Kidney (tissue), 22 donors: ENCODE measurements at places on chromosomes 11 and 22. TPM values are rescaled to one million over a fixed set of nuclear protein-coding genes. Genes with fewer than 3 reads are reported as not detected.

DNA sequence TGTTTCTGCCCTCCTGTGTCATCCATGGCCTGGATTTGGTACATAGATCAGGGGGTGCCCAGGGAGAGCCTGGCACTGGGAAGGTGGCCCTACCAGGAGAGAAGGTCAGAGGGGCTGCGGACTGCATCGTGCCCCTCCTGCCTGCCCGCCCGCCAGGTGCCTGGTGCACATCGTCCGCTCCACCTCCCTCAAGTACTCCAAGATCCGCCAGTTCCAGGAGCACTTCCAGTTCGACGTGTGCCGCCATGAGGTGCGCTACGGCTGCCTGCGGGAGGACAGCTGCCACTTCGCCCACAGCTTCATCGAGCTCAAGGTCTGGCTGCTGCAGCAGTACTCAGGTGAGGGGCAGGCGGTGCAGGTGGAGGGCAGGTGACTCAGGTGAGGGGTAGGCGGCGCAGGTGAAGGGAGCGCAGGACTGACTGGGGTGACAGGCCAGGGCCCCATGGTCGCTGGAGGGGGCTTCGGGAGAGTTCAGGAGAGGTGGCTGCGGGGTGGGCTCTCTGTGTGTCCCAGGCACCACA is 32.7 kb upstream of the TEF start:
- peaks cover 26% of the 10 kb centered on the region for H3K4me1 ChIP-seq
- H3K27ac ChIP-seq = no peak overlapping the region
- H3K27me3 ChIP-seq = no peaks in the 10 kb centered on the region
- H3K4me3 ChIP-seq = no peak overlapping the region

GRCh38 chr11:78922859-78923625 is 348.4 kb upstream of the NARS2 start:
- no peaks in the 10 kb centered on the region for H3K36me3 ChIP-seq
- no peak for DNase-seq
- H3K27me3 ChIP-seq = no peaks in the 10 kb centered on the region
- no peaks in the 10 kb centered on the region for H3K4me1 ChIP-seq
- no peak overlapping the region for H3K4me3 ChIP-seq
- no peak overlapping the region for H3K27ac ChIP-seq

DNA sequence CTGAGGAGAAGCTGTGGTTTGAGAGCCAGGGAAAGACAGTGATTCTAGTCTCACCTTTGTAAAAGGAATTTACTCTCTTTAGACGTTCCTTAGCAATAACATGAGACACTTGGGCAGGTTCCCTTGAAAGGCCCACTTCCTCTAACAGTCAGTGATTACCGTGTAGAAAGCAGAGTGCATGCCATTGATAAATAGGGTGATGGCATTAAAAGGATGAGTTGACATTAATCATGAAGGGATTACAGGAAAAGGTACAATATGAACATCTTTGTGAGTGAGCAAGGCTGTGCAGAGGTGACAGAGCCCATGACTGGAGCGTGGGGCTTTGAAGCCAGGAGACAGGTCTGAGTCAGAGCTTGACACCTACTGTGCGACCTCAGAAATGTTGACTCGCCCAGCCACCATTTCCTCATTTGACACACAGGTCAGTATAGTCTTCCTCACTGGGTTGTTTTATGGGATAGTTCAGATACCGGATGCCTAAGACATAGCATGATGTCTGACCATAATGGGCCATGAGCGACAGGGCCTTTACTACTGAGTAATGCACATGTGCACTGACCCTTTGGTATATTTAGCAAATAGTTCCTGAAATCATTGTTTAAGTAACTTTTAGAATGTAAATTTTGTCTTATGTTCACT is 341.7 kb upstream of the MTNR1B start:
- H3K4me1 ChIP-seq = no peaks in the 10 kb centered on the region
- H3K36me3 ChIP-seq = no peaks in the 10 kb centered on the region
- no peak overlapping the region for H3K4me3 ChIP-seq

GRCh38 chr11:45096636-45097035 is 49.8 kb upstream of the PRDM11 start:
- no peak overlapping the region for H3K4me3 ChIP-seq
- H3K4me1 ChIP-seq = no peaks in the 10 kb centered on the region
- no peaks in the 10 kb centered on the region for H3K27me3 ChIP-seq
- no peak overlapping the region for H3K27ac ChIP-seq

GRCh38 chr11:88064097-88064705 is 111.0 kb downstream of the RAB38 start:
- H3K27ac ChIP-seq = no peak overlapping the region
- DNase-seq = no peak
- no peaks in the 10 kb centered on the region for H3K27me3 ChIP-seq

GRCh38 chr11:83054904-83055380 is 16.8 kb downstream of the RAB30 start:
- DNase-seq = no peak
- no peaks in the 10 kb centered on the region for H3K27me3 ChIP-seq
- no peak overlapping the region for H3K4me3 ChIP-seq
- H3K27ac ChIP-seq = no peak overlapping the region
- no peaks in the 10 kb centered on the region for H3K4me1 ChIP-seq

GRCh38 chr22:44755956-44756361 is 3.6 kb downstream of the ARHGAP8 start:
- no peaks in the 10 kb centered on the region for H3K36me3 ChIP-seq
- H3K27ac ChIP-seq = peak overlapping the region; percentile 91
- H3K27me3 ChIP-seq = no peaks in the 10 kb centered on the region
- peak; percentile 89 for DNase-seq
- peaks cover 2% of the 10 kb centered on the region for H3K4me1 ChIP-seq
- H3K4me3 ChIP-seq = no peak overlapping the region

The PRG3 gene
- not detected for total RNA-seq

DNA sequence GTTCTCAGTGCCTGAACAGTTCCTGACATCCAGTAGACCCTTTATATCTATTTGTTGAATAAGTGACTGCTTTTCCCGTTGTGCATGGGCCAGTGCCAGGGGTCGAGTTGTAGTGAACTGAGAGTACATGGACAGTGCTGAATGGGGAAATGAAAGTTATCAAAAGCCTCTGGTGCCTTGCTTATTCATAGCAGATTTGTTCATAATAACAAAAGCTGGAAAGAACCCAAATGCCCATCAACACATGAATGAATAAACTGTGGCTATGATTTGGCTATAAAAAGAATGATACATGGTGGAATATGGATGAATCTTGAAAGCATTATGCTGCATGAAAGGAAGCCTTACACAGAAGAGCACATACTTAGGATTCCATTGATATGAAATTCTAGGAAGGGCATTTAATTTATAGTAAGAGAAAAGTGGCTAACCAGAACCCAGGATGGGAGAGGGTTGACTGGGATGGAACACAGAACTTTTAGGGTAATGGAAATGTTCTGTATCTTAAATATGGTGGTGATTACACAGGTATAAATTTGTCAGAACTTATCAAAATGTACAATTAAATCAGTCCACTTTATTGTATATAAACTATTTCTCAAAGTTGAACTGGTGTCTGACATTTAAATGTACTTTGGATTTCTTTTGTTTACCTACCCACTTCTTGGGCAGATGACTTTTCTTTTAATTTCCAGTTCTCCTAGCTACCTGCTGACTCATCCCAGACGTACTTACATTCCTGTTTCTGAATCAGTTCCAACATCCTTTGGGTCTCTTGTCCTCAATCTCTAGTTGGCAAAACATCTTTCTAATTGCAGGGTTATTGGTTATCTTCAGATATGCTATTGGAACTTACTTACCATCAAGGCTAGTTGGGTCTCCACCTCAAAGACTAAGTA is 42.8 kb downstream of the PACS1 start:
- H3K4me1 ChIP-seq = no peaks in the 10 kb centered on the region
- no peak overlapping the region for H3K4me3 ChIP-seq
- peak overlapping the region; percentile 26 for H3K27ac ChIP-seq

GRCh38 chr11:18804199-18804999 is 12.8 kb upstream of the PTPN5 start:
- no peaks in the 10 kb centered on the region for H3K36me3 ChIP-seq
- no peak overlapping the region for H3K4me3 ChIP-seq
- no peaks in the 10 kb centered on the region for H3K27me3 ChIP-seq
- no peak overlapping the region for H3K27ac ChIP-seq
- DNase-seq = no peak

DNA sequence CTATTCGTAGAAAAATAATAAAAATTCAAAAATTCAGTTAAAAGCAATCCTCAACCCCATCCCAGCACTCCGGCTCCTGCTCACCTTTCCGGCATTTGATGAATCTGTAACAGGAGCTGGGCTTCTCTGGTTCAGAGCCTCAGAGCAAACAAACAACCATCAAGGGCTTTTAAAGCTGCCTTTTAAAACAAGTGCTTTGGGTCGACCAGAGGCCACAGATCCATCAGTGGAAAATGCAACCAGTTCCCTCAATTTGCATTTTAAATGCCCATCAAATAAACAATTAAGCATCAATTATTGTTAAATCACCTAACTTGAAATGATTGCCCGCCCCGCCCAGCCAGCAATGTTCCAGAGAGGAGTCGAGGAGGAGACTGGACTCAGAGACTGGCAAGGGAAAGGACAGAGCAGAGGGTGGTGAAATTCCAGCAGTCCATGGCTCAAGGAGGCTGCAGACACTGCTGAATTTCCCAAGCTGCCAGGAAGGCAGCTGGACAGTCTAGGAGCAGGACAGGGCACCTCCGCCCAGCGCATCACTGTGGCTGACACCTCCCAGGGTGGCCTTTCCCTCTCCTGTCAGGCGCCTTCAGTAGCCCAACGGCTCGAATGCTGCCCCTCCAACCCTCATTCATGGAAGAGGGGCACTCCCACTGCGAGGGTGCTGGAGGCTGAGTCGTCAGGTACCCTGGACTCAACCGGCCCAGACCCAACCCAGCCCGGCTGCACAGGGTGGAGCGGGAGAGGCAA is 7.5 kb downstream of the FXYD6 start:
- no peak overlapping the region for H3K27ac ChIP-seq
- H3K36me3 ChIP-seq = no peaks in the 10 kb centered on the region
- no peaks in the 10 kb centered on the region for H3K27me3 ChIP-seq

DNA sequence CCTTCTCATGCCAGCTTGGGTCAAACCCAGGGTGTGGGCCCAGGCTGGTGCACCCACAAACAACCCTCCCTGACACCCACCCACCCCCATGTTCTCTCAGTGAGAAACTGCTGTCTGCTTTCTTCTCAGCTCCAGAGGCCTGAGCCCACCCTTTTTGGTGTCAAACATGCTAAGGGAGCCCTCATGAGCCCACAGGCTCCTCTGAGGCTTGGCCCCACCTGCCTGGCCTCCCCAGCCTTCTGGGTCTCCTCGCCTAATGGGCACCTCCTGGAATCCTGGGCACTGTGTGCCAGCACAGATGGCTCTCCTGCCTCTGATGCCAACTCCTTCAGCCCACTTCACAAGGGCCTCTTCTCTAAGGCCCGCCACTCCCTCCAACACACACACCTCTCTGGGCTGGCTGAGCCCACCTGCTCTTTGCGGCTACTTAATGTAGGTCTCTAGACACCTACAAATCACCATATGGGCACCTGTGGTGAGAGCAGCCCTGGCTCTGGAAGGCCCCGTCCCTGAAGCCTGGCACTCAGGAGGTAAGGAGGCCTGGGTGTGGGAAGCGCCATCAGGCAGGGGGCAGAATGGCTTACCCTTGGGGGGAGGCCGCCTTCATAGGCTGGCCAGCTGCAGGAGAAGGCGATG is 4.4 kb downstream of the NAGA start:
- no peak overlapping the region for H3K4me3 ChIP-seq
- DNase-seq = no peak
- no peak overlapping the region for H3K27ac ChIP-seq
- H3K27me3 ChIP-seq = no peaks in the 10 kb centered on the region
- H3K4me1 ChIP-seq = peaks cover 9% of the 10 kb centered on the region
- peaks cover 6% of the 10 kb centered on the region for H3K36me3 ChIP-seq

The MIOX gene
- 3.5 TPM for total RNA-seq

GRCh38 chr22:26464312-26464711 is 19.3 kb downstream of the HPS4 start:
- DNase-seq = no peak
- H3K36me3 ChIP-seq = peaks cover 54% of the 10 kb centered on the region
- no peak overlapping the region for H3K4me3 ChIP-seq
- H3K27ac ChIP-seq = no peak overlapping the region
- H3K4me1 ChIP-seq = no peaks in the 10 kb centered on the region

The CNIH2 gene
- 0.63 TPM for total RNA-seq

- no peaks in the 10 kb centered on the region for H3K4me1 ChIP-seq
- no peak overlapping the region for H3K4me3 ChIP-seq
- no peak overlapping the region for H3K27ac ChIP-seq
- no peaks in the 10 kb centered on the region for H3K27me3 ChIP-seq
Measured at GRCh38 chr11:2234963-2235362, 35.4 kb downstream of the ASCL2 start.

DNA sequence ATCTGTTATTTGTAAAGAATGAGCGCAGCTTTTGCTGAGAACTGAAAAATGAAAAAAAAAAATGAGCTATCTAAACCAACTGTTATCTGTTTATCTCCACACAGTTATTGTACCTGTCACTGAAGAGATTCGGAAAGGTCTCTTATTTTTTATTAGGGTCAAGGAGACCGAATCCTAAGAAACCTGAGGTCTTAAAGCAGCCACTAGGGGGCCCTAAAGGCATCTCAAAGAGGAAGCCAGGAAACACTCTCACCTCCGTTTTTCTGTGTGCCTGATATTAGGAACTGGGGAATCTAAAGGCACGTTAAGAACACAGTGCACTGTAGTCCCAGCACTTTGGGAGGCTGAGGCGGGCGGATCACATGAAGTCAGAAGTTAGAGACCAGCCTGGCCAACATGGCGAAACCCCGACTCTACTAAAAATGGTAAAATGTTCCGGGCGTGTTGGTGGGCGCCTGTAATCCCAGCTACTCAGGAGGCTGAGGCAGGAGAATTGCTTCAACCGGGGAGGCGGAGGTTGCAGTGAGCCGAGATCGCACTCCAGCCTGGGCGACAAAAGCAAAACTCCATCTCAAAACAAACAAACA is 3.5 kb upstream of the LARGE1 start:
- H3K4me1 ChIP-seq = peaks cover 5% of the 10 kb centered on the region
- H3K27me3 ChIP-seq = no peaks in the 10 kb centered on the region
- H3K4me3 ChIP-seq = no peak overlapping the region
- no peak for DNase-seq
- H3K27ac ChIP-seq = no peak overlapping the region

The MOGAT2 gene
- total RNA-seq = not detected
